ENCODE measurements at places on chromosomes 7 and 10.

- no peak for DNase-seq
Observed at GRCh38 chr7:113752289-113752688, 166.5 kb downstream of the PPP1R3A start.

DNA sequence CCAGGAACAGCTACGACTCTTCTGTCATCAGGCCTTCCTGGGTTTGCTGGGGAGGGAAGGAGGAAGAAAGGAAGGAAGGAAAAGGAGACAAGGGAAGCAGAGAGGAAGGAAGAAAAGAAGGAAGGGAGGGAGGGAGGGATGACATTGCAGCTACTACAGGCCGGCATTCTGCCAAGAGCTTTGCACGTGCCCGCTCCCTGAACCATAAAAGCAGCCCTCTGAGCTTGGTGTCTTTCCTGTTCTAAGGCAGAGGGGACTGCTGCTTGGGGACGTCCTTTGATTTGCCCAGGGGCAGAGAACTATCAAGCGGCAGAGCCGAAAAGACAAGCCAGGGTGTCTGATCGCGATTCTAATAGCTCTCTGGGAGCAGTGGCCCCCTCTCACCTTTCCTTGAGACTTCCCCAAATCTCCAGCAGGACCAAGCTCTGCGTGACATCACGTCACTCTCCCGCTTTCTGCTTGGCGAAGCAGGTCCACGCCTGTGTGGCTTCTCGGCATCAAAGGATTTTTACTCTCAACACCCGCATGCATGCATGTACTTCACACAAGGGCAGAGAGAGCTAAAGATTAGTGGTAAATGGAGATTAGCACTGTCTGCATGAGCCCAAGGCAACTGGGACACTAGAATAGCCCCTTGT is 167.8 kb upstream of the AUTS2 start:
- peak; percentile 66 for DNase-seq

DNA sequence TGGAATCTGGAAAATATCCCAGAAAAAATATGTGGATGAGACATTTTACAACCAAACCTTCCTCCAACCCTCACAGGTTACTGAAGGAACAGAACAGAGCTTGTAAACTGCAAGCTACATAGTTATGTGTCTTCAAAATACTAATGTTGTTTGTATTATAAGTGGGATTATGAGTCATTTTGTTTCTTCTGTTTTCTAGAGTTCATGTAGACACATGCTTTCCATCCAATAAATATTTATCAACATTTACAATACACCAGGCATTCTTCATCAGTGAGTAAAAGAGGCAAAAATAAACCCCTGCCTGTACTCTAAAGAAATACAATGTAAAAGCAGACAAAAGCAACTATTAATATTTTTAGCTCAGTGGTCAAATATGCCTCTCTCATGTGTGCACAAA is 38.0 kb upstream of the TES start:
- DNase-seq, result no peak

DNA sequence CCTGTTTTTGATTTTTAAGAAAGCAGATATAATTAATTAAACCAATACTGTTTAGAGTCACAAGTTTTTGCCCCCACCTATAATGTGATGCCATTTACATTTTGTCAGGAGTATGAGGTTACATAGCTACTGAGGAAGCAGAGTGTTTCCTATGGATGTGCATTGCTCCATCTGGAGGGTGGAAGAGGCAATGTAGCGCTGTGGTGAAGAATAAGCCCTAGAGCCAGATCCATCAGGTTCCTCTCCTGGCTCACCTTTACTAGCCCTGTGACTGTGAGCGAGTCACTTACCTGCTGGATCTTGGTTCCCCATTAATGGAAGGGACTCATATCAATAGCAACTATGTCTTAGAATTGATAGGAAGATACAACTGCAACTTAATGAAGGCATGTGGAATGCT is 216.0 kb downstream of the GPAM start:
- no peak for DNase-seq

- DNase-seq, result peak; percentile 83
Observed at GRCh38 chr10:75508814-75509306, 77.4 kb downstream of the LRMDA start.

GRCh38 chr10:3574451-3574850 is 210.6 kb downstream of the KLF6 start:
- DNase-seq, result no peak

- no peak for DNase-seq
Observed at GRCh38 chr7:7821517-7821916, 103.1 kb upstream of the RPA3 start.

- no peak for DNase-seq
Observed at GRCh38 chr7:40019558-40019957, 69.5 kb downstream of the CDK13 start.

DNA sequence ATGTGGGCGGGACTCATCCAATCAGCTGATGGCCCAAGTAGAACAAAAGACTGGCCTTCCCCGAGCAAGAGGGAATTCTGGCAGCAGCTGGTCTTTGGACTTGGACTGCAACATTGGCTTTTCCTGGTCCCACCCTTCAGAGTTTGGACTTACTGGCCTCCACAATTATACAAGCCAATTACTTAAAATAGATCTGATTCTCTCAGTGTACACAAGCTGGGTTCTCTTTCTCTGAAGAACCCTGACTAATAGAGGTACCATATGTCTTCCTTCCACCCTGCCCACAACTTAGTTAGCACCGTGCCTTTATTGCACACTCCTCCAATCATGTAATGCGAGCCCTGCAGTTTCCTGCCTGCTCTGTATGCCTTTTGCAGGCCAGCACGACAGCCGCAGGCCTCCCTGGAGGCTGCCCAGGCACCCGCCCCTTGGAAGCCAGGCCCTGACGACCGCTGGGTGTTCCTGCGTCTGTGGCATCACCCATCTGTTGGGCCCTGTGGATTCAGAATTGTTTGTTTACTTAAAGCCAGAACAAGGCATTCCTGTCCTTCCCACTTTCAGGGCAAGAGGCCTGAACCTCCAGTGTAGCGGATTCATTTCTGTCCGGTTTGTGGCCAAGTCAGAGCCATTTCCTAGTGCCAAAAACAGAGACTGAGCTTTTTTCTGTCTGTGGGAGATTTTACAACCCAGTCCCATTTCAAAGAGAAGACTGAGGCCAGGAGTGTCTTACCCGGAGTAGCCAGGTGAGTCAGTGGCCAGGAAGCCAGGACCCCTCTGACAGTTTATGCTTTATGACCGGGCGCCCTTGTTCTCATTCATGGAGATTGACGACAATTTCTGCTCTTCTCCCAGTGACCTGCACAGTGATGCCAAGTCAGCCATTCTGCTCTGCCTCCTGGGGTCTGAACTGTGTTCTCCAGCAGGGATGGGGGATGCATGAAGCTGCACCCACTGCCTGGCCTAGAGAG is 968 bp upstream of the INMT start:
- DNase-seq, result no peak

GRCh38 chr7:18126281-18126680 is 98.6 kb upstream of the PRPS1L1 start:
- DNase-seq, result no peak

GRCh38 chr10:103765168-103765567 is 90.2 kb downstream of the SH3PXD2A start:
- DNase-seq, result no peak

DNA sequence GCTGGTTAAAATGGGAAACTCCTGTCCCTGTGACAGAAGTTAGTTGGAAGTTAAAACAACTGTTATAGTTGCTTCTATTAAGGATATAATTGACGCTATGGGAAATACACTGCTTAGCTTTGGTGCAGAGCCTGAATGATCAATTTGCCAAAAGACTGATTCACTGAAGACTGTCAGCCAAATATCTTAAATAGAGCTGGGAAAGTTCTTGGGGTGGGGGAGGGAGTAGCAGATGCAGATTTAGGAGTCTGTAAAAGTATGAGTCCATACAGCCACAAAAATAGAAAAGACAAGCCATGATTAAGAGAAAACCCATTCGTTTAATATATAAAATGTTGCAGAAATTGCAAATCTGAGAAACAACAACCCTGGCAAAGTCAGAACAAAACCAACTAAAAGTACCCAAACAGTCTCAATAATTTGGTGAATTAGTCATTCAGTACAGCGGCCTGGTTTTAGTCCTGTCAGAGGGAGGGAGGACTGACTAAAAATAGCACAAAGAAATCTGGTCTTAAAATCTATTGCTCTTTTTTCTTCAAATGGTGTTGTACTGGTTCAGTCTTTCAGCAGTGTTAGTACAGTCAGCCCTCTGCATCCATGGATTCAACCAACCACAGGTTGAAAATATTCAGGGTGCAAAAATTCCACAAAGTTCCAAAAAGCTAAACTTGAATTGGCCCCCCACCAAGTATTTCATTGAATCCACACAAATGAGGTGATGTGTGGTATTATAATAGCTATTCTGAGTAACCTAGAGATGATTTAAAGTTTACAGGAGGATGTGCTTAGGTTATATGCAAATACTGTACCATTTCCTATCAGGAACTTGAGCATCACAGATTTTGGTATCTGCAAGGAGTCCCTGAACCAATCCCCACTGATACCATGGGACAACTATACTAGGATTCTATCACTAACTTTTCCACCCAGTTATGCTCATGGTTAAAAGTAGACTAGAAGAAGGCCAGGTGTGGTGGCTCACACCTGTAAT is 30.0 kb downstream of the STK17A start:
- no peak for DNase-seq

- DNase-seq, result no peak
Observed at GRCh38 chr7:64907641-64908326, 4.7 kb downstream of the ZNF273 start.

GRCh38 chr7:137492889-137493288 is 149.4 kb upstream of the PTN start:
- no peak for DNase-seq

DNA sequence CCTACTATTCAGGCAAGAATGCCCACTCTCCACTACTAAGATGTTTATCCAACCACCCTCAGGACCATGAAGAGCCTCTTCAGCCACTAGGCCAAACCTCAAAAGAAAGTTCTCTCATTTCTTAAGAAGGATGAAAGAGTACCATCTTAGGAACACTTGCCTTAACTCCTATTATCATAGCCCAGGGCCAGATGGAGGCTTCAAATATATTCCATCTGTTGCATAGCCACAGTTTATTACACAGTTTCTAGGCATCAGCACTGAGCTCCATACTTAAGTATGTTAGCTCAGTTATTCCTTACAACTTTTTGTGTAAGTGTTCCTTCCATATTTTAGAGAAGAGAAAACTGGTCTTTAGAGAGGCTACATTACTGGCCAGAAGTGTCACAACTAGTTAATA is 37.4 kb upstream of the YAE1 start:
- DNase-seq, result no peak

DNA sequence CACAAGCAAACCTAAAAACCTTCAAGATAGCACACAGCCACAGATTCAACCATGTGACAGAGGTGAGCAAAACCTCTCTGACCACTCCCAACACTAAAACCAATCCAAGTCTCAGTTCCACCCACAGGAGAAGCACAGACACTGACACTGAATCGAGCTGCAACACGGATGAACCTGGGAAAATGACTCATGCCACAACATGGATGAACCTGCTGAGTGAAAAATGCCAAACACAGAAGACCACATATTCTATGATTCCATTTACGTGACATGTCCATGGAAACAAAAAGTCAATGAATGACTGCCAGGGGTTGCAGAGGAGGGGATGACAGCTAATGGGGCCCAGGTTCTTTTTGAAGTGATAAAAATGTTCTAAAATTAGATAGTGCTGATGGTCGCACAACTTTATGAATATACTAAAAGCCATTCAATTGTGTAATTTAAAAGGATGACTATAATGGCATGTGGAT is 22.0 kb downstream of the CYTH3 start:
- DNase-seq, result no peak

DNA sequence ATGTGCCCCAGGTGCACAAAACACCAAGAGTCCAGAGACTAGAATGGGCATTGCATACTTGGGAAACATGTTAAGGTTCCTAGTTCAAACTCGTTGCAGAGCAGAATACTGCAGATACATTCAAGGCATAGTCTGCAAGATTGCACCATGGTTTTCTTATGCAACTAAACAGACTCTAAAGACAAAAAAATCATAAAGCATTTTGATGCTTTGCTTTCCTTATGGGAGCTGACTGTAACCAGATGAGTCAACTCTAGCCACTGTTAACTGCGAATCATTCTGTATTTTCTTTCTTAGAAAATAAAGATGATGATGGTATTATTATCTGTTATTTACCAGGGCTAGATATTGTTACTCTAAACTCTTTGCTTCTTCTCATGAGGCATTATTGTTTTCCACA is 19.7 kb downstream of the TRUB1 start:
- DNase-seq, result no peak

DNA sequence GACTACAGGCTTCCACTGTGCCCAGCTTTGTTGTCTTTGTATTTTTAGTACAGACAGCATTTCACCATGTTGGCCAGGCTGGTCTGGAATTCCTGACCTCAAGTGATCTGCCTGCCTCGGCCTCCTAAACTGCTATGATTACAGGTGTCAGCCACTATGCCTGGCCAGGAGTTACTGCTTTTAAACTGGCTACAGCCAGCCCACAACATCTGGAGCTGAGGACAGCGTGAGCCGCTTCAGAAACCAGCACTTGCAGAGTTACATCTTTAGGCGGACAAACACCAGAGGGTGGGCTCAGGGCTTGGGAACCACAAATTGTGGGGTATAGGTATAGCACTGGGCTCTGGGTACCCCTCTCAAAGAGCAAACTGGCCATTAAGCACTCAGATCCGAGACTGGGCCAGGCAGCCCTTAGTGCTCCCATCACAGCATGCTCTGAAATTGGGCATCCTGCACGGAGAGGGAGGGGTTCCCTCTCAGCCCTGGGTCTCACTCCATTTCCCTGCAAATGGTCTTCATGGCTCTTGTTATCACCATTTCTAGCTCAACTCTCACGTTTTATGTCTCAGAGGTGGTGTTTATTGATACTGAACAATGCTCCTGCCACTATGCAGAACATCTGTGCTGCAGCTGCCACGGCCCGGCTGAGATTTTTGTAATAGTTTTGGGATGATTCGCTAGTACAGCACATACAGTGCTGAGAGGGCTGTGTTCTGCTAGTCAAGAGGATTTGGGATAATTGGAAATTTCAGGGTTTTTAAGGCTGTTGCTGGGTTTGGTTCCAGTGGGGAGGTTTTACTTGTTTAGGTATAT is 146.4 kb upstream of the LYZL2 start:
- no peak for DNase-seq

GRCh38 chr7:148918058-148918596 is 34.0 kb upstream of the EZH2 start:
- DNase-seq, result no peak

DNA sequence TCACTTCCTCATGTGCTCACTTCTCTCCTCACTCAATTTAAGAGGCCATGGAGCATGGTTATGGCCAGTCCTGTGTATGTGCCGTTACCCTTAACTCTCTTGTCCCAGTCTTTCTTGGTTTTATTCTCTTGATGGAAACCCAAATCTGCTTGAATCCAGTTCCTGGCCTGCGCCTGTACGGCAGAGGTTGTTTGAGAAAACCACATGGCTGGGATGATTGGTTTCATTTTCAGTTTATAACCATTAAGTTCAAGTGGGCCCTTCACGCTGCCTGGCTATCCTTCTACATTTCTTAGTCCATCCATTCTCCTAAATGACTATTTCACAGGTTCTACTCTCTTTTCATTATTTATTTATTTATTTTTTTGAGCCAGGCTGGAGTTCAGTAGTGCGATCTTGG is 1.6 kb upstream of the ZNF239 start:
- no peak for DNase-seq

GRCh38 chr10:63977329-63977923 is 456.2 kb downstream of the REEP3 start:
- DNase-seq, result peak; percentile 60

- no peak for DNase-seq
Observed at GRCh38 chr7:155481764-155482163, 23.8 kb downstream of the EN2 start.
